Epithelial cell of prostate (primary cell): ENCODE measurements at places on chromosomes 12 and 14.

GRCh38 chr12:54393743-54394142, 9.2 kb upstream of the ZNF385A start:
- DNase-seq = no peak

GRCh38 chr12:54039417-54040147, 6.7 kb downstream of the HOXC5 start:
- no peak for DNase-seq

GRCh38 chr12:22089486-22089885, 43.5 kb downstream of the CMAS start:
- no peak for DNase-seq

GRCh38 chr12:107035733-107036132, 48.8 kb upstream of the MTERF2 start:
- no peak for DNase-seq

- peak; percentile 55 for DNase-seq
Measured at GRCh38 chr12:70756118-70756517, 118.9 kb upstream of the PTPRB start.

- peak; percentile 60 for DNase-seq
Measured at GRCh38 chr14:105087308-105087962, 22.2 kb upstream of the GPR132 start.
